Fibroblast of lung (primary cell): ENCODE measurements at places on chromosomes 2 and 18.

- DNase-seq = no peak
Measured at GRCh38 chr2:182090486-182090885, 104.8 kb downstream of the PPP1R1C start.

GRCh38 chr2:217147818-217148217 is 288.0 kb upstream of the TNP1 start:
- DNase-seq = peak; percentile 70

DNA sequence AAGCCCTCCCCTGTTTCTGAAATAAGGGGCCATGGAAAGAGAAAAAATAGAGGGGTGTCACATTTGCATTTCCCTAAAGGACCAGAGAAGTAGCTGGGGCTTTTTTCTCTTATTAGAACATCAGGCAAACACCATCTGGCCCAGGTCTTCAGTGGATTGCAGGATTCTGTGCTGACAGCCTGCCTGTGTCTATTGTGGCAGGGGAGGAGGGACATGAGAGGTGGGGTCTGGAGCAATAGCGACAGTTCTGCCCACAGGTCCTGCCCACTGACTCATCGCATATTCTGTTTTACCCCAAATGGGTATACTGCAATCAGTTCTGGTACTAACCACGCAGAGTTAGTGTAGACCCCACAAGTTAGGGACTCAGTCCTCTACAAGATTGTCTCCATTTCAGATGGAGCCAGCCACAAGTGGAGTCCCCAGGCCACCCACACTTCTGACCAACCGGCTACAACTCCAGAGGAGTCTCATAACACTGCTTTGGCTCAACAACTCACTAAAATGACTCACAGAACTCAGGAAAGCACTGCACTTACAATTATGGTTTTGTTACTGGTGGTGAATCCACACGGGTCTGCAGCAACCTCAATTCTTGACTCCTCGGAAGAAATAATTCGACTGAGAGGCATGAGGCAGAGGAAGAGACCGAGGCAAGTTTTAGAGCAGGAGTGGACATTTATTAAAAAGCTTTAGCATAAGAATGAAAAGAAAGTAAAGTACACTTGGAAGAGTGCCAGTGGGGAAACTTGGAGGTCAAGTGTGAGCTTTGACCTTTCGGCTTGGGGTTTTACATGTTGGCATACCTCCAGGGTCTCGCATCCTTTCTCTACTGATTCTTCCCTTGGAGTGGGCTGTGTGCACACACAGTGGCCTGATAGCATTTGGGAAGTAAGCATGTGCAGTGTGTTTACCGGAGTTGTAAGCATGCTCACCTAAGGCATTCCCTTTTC is 146.4 kb upstream of the SPATS2L start:
- peak; percentile 48 for DNase-seq

- no peak for DNase-seq
Measured at GRCh38 chr2:13779996-13780395, 852.5 kb upstream of the LRATD1 start.

DNA sequence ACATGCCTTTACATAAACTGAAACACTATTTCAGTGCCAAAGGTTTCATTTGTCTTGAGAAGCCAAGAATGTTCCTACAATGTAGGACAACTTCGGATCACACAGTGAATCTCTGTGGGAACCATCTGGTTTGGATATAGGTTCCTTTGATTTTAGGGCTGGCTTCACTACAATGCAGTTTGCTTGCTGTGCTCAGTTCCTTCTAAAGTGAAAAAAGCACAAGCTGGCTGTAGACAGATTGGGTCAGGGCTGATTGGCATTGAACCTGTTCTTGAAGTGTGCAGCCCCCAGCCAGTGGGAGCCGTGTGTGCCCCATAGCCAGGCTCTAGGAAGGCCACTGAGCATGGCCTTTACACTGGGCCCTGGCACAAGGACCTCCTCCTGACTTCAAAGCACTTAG is 167.9 kb upstream of the HNRNPA3 start:
- no peak for DNase-seq

DNA sequence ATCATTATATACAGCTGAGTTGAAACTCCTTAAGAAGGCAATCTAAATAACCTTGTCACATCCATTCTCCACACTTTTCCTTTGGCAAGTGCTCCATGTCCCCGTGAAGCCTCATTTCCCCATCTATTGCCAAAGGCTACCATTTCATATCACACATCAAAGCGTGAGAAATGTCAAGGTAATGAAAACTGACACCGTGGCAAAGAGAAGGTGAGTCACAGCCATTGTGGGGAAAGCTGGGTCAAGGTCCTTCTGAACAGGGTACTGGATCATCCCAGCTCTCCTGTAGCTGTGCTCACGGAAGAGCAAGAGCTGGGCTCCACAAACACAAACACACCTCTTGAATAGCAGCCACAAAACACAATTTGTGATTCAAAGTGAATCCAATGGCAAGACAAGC is 58.2 kb upstream of the REG3G start:
- DNase-seq = no peak

GRCh38 chr2:6952101-6952500 is 34.9 kb downstream of the RNF144A start:
- DNase-seq = no peak

DNA sequence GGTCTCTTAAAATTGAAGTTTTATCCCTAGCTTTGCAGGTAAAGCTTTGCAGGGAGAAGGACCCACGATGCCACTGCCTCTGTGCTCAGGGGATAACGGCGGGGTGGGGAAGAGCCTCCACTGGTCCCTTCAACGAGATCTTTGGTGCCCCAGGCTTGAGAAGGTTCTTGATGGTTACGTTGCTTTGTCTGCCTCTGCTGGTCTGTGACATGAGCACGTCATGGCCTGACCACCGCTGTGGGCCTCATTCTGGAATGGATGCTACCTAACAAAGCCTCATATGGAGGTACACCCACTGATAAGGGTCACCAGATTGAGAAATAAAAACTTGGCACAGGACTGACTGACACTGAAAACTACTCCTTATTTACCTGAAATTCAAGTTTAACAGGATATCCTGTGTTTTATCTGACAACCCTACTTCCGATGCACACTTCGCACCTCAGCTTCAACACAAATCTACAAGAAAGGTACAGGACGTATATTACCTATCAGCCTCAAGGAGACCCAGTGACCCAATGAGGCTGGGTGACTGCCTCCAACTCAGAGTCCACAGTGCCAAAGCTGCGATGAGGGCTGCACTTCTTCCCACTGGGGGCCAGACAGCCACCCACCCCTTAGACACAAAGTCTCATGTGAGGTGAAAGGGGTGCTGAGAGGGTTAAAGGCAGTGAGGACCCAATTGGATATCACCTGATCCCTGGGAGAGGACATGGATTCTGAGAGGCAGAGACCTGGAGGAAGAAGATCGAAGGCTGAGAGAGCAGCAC is 64.9 kb downstream of the EIPR1 start:
- no peak for DNase-seq

- no peak for DNase-seq
Measured at GRCh38 chr18:27855486-27855885, 321.4 kb downstream of the CDH2 start.

GRCh38 chr2:69171116-69171896 is 158.3 kb downstream of the ANTXR1 start:
- no peak for DNase-seq

- no peak for DNase-seq
Measured at GRCh38 chr18:24274837-24275236, 122.8 kb downstream of the OSBPL1A start.

- DNase-seq = no peak
Measured at GRCh38 chr2:130376433-130377293, 20.8 kb downstream of the PTPN18 start.

- no peak for DNase-seq
Measured at GRCh38 chr2:238920601-238921001, 72.7 kb downstream of the TWIST2 start.

- DNase-seq = no peak
Measured at GRCh38 chr18:9829397-9829712, 56.4 kb upstream of the TXNDC2 start.

DNA sequence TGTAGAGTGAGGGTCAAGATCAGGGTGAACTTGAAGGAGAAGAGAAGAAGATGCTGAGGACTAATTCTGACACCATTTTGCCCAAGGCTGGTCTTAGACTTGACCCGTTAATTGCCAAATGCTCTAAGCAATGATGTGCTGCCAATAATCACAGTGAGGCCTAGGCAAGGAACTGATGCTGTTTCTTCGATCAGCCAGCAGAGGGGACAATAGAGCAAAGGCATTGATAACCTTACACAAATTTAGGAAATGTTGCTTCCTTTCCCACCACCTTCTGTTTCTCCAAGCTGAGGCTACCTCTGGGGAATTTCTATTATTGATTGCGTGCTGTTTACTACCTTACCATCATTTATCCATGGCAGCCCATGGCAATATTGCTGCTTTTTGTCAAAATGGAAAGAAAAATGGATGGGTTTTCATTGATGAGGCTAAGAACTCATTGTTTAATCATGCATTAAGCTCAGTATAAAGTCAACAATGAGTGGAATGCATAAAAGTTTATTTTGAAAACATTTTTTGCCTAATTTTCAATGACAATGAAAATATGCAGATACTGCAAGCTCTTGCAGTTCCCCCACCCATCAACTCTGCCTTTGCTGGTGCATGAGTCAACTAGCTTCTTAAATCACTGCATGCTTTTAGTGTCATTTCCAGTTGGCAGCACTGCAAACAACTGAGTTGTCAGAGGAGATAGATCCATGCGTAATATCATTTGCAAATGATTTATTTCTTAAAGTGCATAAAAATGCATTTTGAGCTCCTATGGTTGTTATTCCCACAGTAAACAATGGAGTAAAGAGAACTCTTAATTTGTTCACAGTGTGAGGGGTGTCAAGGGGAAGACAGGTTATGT is 116.4 kb upstream of the NYAP2 start:
- peak; percentile 28 for DNase-seq

- no peak for DNase-seq
Measured at GRCh38 chr2:127893494-127893893, 7.7 kb upstream of the AMMECR1L start.

GRCh38 chr2:132640116-132640515 is 29.9 kb downstream of the LYPD1 start:
- DNase-seq = no peak
